ENCODE measurements at places on chromosomes 16 and 17. TPM values are rescaled to one million over a fixed set of nuclear protein-coding genes. Genes with fewer than 3 reads are reported as not detected.

DNA sequence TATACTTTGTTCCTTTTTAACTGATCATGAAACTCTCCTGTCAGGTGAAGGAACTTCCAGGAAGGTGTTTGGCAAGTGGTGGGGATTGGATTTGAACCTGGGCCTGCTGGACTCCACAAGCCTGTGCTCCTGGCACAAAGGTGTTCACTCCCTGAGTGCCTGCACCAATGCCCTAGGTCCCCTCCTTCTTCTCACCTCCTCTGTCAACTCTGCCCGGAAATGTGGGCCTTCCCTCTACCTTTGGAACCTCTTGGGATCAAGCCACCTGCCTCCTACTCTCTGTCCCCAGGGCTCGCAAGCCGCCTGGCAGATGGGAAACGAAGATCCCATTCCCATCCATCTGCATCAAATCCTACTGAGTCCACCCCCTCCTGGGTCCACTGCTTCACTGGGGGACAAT is 40.0 kb downstream of the RTN4RL1 start:
- no peak for DNase-seq

DNA sequence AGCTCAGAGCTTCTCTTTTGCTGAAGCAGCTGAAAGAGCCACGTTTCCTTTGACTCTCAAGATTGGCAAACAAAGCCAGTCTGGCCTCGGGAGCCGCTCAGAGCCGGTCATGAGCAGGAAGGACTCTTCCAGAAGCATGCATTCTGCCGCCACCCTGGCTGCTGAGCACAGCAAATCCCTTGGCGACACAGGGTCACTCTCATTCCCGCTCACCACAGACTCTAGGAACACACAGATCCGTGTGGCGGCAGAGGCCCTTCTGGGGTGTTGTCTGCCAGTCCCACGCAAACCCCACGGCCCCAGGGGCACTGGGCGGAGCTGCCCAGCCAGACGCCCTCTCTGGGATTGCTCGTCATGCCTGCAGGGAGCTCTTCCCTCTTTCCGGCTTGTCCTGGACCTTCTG is 157.0 kb downstream of the C16orf95 start:
- DNase-seq, result no peak

The EMC6 gene
- total RNA-seq, result 40.4 TPM

- DNase-seq, result no peak
Observed at GRCh38 chr16:66473051-66473571, 46.0 kb downstream of the BEAN1 start.

- peak; percentile 4 for DNase-seq
Observed at GRCh38 chr17:16948587-16949376, 23.1 kb downstream of the TNFRSF13B start.

DNA sequence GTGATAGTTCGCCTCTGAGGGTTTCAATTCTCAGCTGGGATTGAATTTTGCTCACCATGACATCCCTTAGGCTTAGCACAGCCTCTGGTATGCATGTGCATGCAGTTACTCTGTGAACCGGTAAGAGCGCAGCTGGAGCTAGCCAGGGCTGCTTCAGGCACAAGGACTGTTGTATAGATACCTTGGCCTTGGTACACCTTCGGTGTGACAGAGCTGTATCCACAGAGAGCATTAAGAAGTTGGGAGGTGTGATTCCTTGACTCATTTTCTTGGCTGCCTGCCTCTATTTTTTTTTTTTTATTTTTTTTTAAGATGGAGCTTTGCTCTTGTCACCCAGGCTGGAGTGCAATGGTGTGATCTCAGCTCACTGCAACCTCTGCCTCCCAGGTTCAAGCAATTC is 2.2 kb upstream of the NUTF2 start:
- no peak for DNase-seq

DNA sequence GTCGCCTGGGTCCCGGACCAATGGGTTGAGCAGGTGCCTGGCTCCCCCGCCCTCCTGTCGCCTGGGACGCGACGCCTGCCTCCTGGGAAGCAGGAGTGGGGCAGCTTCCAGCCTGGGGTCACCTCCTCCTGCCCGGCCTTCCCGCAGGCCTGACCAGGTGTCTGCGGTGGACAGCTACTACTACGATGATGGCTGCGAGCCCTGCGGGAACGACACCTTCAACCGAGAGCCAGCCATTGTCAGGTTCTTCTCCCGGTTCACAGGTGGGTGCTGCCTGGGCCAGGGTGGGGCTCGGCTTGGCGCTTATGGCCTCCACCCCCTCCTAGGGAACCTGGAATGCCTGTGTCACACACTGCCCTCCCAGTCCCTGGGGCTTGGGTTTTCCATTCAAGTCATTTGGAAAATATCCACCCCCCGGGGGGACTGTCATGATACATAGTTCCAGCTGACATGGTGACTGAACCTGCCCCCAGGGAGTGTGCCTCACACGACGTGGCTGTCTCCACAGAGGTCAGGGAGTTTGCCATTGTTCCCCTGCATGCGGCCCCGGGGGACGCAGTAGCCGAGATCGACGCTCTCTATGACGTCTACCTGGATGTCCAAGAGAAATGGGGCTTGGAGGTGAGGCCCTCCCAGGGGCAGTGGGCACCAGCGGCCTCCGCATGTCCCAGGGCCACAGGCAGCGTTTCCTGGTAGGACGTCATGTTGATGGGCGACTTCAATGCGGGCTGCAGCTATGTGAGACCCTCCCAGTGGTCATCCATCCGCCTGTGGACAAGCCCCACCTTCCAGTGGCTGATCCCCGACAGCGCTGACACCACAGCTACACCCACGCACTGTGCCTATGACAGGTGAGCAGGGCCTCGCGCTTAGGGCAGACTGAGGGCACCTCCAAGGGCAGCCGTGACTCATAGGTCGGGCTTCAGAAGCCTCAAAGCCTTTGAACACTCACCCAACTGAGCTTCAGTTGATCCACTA is 2.3 kb downstream of the DNASE1 start:
- DNase-seq, result no peak

DNA sequence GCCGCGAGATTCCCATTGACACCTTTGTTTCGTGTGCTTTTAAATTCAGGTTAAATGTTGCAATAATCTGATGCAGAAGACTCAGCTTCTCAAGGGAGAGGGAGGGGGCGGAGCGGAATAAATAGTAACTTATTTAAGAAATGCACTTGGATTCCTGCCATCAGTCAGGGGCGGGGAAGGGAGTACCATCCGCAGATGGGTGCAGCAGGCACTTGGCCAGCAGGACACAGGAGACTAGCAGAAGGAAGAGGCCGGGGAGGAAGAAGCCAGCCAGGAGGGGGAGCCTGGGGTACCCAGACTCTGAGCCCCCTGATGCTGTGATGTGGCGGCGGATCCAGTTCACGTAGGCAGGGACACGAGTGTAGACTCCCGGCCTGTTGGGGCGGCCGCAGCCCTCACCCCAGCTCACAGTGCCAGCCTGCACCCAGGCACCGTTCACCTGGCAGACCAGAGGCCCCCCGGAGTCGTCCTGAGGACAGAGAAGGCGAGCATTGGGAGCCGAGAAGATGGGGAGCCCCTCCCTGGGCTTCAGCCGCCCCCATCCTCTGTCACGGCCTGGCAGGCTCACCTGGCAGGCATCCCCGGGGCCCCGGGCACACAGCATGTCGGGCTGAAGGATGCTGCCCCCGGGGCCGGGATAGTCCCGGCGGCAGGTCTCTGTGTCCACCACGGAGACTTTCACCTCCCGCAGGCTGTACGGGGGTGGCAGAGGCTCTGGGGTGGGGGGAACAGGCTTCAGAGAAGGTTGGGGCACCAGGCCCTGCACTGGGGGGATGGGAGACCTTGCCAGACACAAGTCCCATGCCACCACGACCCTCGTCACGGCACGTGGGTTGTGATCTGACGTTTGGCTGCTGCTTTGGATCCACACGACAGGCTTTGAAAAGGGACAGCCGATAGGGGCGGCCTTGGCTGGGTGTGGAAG is 3.2 kb downstream of the TPSG1 start:
- no peak for DNase-seq

DNA sequence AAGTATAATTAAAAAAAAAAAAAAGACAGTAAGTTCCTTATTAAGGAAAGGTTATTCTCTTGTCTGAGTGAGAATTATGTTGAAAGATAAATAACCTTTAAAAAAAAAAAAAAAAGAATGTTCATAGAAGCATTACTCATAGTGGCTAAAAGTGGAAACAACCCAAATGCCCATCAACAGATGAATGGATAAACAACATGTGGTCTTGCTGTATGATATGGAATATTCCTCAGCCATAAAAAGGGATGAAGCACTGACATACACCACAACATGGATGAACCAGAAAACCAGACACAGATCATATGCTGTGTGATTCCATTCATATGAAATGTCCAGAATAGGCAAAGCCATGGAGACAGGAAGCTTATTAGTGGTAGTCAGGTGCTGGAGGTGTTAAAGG is 9.2 kb upstream of the CCNF start:
- DNase-seq, result no peak

GRCh38 chr16:3158510-3159314 is 23.9 kb downstream of the ZNF213 start:
- DNase-seq, result peak; percentile 96

- DNase-seq, result peak; percentile 7
Observed at GRCh38 chr16:55045756-55046460, 115.2 kb downstream of the IRX5 start.

DNA sequence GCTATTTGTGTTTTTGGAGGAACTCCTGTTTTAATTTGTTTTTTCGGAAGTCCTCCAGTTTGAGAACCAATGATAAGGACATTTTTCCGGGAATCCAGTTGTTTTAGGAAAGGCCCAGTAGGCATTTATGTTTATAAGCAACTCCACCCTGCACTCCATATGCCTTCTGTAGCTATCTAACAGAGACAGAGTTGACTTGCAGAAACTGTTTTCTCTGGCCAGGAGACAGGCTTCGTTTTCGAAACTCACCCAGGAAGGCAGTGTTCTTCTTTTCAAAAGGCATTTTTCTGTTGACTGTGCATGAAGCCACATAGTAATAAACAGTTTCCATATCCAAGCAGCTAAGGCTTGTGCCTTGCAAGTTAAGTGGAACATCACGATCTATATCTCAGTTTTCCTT is 587.1 kb downstream of the WWOX start:
- DNase-seq, result no peak

GRCh38 chr17:81252326-81252986 is 13.3 kb downstream of the NDUFAF8 start:
- no peak for DNase-seq

GRCh38 chr17:77315010-77315409 is 174.2 kb downstream of the SEC14L1 start:
- no peak for DNase-seq

- no peak for DNase-seq
Observed at GRCh38 chr16:85546585-85547447, 66.3 kb upstream of the GSE1 start.

DNA sequence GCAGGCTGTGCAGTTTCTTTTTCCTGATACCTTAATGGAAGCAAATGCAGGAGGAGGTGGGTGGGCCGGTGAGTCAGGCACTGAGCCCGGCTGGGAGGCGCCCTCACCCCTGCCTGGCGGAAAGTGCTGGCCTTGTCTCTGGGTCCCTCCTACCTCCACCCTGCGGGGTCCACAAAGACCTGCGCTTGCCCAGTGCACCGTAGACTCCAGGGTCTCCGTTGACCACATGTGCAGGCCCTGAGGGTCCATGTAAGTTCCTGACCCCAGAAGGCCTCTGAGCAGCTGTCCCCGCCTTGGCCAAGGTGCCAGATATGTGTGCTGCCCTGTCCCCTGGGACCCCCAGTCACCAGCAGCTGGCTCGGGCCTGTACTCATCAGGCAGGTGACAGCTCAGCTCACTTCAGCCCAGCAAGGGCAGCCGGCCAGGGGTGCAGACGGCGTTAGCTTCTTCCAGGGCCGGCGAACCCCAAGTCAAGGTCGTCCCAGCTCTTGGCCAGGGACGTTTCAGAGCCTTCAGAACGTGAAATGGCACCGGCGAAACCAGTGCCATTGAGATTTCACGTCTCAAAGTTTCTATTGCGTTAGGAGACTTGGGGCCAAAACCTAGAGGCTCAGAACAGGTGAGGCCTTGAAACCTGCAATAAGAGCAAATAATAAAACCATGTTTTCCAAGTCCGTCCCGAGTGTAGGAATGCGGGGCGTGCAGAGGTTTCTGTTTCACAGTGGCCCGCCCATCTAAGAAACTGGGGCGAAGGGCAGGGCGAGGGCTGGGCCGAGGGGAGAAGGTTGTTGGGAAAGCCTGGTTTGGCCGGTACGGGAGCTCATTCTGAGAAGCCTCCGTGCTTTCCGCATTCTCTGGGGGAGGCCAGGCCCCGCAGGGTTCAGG is 12.1 kb downstream of the METRNL start:
- no peak for DNase-seq

- no peak for DNase-seq
Observed at GRCh38 chr16:85529489-85530369, 83.4 kb upstream of the GSE1 start.

DNA sequence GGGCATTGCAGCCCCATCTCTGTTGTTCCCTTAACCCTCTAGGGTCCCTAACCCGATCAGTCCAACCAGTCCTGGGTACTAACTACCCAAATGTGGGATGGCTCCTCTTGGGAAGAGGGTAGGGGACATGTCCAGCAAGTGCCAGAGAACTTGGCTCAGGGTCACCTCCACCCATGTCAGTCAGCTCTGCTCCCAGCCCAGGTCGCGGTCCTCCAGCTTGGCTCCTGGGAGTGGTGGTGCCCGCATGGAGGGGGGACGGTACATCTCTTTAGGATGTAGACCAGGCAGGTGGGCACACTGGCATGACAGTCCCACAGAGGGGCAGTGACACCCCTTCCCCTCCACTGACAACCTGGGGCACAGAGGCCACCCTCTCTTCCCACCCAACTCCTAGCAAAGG is 6.0 kb downstream of the TMUB2 start:
- DNase-seq, result no peak

DNA sequence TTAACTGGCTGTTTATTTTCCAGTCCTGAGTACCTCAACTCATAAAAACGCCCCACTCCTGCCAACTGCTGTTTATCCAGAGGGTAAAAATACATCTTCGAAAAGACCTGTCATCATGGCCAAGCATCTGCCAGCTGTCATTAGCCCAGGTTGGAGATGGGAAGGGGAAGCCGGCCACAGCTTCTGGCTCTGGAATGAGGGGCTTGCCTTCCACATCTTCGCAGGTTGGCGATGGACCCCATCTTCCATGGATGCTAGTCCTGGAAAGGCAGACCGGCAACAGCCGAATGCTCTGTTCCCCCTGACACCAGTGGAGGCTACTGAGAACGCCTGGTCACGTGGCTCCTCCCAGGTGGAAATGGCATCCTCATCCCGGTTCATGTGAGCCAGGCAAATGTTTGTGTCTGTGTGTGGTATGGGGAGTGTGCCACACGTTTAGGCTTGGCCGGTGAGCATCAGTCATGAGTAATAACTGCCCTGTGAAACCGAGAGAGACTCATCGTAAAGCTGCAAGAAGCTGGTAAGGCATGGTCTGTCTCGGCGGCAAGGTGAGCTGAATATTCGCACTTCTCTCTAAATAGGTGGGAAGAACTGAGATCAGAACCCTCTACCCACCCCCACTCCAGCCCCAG is 420 bp upstream of the KRTAP17-1 start:
- no peak for DNase-seq

The CLEC19A gene
- total RNA-seq, result not detected

Measured in activated CD4-positive, alpha-beta memory T cell treated with anti-CD3 and anti-CD28 coated beads, Interleukin-2, amount 10 ng/mL, durations not matched to agents 7 days and 5 days (primary cell).